Left ventricle myocardium superior (tissue), 1 donor: ENCODE measurements at places on chromosomes 13 and 19.

DNA sequence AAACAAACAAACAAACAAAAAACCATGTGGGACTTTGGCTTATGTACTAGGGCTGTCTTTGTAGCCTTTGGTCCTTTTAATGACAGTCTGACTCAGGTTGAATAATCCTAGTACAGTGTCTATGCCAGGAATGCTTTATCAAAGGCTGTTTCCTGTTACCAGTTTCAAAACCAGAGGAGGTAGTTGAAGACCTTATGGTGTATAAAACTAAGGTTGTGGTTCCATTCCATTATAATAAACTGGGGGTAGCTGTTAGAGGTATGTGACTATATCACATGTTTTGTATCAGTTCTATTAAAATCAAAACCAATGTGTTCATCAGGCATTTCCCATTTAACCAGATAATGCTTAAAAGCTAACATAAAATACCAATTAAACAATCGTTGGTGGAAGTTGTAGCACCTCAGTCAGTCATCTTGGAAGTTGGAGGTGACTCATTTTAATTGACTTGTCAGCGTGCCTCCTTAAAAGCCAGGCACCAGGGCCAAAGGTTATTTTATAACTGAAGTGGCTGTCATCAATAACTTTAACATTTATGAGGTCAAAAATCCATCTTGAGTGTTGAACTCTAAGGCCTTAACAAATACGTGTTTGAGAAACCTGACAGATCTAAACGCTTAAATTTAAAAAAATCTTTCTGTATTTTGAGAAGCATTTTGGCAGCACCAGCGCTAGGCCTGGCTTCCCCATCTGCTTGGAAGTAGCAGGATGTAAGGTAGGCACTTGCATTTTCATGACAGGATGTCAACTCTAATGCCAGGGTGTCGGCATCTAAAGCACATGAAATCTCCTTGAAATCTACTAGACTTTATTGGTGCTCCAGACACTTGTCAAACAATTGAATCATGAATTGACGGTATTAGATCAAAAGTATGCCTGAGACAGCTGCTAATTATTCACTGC is 162.5 kb downstream of the LMO7 start:
- no peak for DNase-seq

- no peak for DNase-seq
These were observed 7.8 kb downstream of the EBPL start for GRCh38 chr13:49683489-49683888.

- DNase-seq, result no peak
These were observed 38.1 kb upstream of the RGCC start for GRCh38 chr13:41419206-41419605.

DNA sequence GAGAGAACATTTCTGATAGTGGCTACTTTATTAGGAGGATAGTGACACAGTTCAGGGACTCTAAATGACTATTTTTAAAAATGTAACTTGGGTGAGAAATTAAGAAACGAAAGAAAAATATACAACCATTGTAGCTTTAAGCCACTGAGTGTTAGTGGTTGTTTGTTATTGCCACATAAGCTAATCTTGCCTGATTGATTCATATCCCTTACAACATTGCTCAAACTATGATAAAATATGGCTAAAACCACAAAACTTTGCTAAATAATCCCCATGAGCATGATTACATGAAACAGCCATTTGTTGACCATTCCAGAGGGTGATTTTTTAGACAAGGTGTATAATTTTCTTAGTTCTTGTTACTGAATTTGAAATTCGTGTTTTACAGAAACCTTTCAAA is 343.4 kb downstream of the SLITRK5 start:
- no peak for DNase-seq
